ENCODE measurements at places on chromosomes 5 and 9.
A peak's percentile ranks its signal among the peaks of the same experiment; 100 is the strongest.

DNA sequence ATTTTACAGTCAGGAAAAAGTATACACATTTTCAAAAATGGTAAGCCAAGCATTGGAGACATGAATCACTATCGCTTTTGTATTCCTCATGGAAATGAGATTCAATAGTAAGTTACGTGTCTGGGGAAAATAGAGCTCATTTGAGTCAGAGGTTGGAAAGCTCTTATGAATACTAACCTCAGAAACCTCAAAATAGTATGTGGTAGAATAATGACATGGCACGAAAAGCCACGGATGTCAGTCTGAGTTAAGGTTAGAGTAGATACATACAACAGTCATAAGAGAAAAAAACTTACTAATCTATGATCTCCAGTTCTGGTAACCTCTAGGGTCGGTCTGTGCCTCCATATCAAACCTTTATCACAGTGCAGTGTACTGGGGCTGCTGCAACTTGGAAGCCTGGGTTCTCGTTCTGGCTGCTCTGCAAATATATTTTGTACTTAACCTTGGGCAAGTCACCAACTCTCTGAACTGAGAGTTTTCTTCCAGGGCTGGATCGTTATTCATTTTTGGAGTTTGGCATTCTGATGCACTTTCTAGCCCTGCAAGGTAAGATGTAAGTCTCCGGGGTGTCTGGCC, 31.8 kb downstream of the MAP1B start:
- DNase-seq: peak; percentile 89

DNA sequence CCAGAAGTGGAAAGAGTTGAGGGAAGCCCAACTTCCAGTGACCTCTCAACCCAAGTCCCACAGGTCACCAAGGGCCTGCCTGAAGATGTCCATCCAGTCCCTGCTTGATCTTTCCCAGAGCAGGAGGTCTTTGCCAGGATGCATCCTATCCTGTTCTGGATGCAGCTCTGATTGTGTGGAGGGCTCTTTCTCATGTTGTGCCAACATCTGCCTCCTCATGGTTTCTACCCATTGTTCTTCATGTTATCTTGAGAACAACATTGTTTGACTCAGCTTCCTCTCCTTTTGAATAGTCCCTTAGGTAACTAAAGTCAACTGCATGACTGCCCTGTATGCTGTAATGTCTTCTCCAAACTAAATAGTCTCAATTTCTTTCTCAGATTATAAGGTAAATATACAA, 169.3 kb downstream of the CCDC192 start:
- DNase-seq: no peak

- no peak for DNase-seq
Observed at GRCh38 chr5:64827703-64828102, 59.0 kb downstream of the CWC27 start.

- DNase-seq: no peak
Observed at GRCh38 chr9:22986556-22986955, 539.9 kb downstream of the DMRTA1 start.

- DNase-seq: no peak
Observed at GRCh38 chr5:76547891-76548524, 75.2 kb downstream of the F2RL2 start.

- no peak for DNase-seq
Observed at GRCh38 chr5:171629221-171629620, 156.4 kb upstream of the SMIM23 start.

DNA sequence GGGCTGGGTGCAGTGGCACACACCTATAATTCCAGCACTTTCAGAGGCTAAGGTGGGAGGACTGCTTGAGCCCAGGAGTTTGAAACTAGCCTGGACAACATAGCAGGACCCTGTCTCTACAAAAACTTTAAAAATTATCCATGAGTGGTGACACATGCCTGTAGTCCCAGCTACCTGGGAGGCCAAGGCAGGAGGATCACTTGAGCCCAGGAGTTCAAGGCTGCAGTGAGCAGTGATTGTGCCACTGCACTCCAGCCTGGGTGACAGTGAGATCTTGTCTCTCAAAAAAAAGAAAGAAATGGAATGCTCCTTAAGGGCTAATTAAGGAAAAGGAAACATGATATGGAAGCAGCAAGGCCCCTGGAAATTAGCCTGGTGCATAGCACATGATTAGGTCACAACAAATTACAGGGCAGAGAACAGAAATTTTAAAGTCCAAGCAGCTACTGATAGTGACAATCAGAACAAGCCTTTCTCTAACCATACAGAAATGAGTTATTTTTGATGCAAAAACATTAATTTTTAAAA, 19.5 kb downstream of the ANKH start:
- no peak for DNase-seq

- DNase-seq: no peak
Observed at GRCh38 chr9:117334101-117334500, 80.8 kb downstream of the ASTN2 start.

- peak; percentile 35 for DNase-seq
Observed at GRCh38 chr5:84642795-84643194, 258.1 kb upstream of the EDIL3 start.

DNA sequence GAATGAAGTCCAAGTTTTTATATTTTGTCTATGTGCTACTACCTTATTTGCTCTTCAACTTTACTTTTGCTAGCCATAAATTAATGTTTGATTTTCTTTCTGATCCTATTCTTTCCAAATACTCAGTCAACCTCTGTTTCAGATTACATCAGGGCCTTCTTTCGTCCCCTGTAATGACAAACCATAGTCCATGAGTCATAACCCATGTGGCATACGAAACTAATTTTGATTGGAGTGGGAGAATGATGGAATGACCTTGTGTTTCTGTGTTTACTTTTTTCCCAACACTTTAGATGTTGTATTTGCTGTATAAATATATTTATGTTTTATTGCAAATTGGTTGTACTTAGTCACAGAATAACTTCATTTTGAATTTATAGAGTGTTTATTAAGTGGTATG, 1043.1 kb downstream of the DTWD2 start:
- no peak for DNase-seq

- no peak for DNase-seq
Observed at GRCh38 chr9:14350754-14351153, 36.8 kb upstream of the NFIB start.

GRCh38 chr9:133235549-133236222, 26.6 kb upstream of the OBP2B start:
- no peak for DNase-seq

GRCh38 chr9:112135706-112136105, 39.4 kb downstream of the SUSD1 start:
- no peak for DNase-seq

GRCh38 chr5:179125789-179126505, 65.8 kb downstream of the ZNF354C start:
- DNase-seq: no peak

GRCh38 chr9:38285236-38285635, 107.3 kb upstream of the ALDH1B1 start:
- no peak for DNase-seq

- DNase-seq: no peak
Observed at GRCh38 chr5:133265257-133265656, 213.4 kb downstream of the HSPA4 start.

DNA sequence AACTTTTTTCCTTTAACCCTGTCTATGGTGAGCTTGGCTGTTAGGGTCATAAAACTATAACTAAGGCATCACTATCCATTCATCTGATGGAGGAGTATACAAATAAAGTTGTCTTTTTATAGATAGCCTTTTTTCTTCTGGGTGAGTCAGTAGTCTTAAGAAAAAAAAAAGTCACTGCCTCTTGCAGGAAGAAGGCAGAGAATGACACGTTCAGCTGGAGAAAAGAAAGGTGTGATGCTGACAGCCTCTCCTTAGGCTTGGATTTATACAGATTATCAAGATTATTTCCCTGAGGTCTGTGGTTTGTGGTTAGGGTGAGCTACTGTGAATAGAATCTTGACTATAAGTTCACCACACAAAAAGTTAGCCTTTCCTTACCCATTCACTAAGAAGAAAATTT, 23.0 kb downstream of the EPB41L4B start:
- no peak for DNase-seq

- DNase-seq: no peak
Observed at GRCh38 chr9:126838055-126838811, 22.2 kb upstream of the ZBTB34 start.

GRCh38 chr5:171094356-171094755, 214.7 kb upstream of the TLX3 start:
- DNase-seq: no peak

DNA sequence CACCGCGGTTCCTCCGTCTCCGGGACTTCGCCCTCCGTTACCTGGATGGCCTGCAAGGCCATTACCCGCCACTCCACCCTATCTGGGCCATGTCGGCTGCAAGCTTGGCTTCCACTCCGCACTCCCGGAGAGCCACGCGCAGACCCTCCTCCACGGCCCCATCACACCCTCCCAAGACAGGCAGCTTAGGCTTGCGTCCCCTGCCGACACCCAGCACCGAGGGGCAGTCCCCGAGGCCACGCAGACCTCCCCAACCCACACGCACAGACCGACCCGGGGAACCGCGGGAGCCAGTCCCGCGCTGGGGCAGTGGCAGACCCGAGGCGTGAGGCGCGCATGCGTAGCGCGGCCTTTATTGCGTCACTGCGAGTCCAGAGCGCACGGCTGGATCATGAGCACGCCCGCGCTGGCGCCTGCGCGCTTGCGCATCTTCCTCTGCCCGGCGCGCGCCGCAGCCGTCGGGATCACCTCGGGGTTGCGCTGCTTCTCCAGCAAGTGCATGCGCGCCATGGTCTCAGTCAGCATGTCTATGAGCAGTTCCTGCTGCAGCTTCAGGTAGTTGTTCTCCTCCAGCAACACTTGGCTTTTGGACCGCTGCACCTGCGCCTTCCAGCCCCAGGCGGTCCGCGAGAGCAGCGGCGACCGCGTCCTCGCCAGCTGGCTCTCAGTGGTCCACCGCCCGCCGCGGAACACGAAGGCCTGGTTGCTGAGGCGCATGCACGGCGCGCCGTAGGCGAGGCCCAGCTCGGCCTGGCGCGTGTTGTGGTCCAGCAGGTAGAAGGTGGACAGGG, 2.4 kb downstream of the CBY3 start:
- DNase-seq: peak; percentile 81

DNA sequence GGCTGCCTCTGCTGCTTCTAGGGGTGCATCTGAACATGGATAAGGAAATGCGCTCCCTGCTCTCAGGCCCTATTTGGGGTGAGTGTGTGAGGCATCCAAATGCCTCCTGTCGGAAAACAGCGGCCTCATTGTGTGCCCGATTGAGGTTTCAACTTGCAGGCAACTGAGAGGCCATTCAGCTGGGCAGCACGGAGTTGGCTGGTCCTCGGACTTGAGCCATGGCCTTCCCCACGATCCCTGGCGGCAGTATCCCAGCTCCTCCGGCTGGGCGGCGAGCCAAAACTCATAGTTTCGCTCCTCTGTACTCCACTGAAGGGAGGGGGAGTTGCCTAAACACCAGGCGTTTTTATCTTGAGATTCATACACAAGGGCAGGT, 597.3 kb upstream of the SGCD start:
- DNase-seq: no peak

DNA sequence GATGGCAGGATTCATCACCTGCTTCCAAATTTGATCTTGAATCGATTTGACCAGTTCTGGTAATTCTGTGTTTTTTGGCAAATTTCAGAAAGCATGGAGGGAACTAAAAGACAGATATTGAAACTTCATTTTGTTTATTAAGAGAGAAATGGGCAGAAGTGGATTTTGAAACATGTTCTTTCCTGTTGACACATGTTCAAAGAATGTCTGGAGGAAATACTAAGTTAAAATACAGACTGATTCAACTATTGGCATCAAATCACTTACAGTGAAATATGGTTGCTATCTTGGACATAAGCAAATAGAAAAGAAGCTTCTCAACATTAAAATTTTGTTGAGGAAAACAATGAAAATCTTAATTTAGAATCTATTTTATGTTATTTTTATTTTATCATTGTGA, 19.3 kb upstream of the GZMK start:
- DNase-seq: no peak

- no peak for DNase-seq
Observed at GRCh38 chr9:89748021-89748670, 143.3 kb downstream of the GADD45G start.

DNA sequence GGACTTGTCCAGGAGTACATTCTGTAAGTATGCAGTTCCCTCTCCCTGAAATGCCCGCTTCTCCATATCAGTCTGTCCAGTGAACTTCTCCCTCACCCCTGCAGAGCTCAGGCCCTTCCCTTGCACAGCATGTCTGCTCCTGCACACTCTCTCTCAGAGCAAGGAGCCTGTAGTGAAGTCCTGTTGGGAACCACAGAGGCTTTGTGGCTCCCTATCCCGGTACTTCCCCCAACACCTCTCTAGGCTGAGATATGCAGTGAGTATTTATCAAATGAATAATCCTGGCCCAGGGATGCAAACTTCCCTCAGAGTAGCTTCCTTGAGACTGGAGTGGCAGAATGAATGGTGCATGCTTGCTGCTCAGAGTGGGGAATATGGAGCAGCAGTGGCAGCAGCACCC, 48.8 kb downstream of the POC5 start:
- no peak for DNase-seq

- DNase-seq: no peak
Observed at GRCh38 chr9:110142868-110143481, 65.0 kb downstream of the C9orf152 start.

GRCh38 chr9:111986035-111986556, 89.5 kb downstream of the UGCG start:
- DNase-seq: no peak

DNA sequence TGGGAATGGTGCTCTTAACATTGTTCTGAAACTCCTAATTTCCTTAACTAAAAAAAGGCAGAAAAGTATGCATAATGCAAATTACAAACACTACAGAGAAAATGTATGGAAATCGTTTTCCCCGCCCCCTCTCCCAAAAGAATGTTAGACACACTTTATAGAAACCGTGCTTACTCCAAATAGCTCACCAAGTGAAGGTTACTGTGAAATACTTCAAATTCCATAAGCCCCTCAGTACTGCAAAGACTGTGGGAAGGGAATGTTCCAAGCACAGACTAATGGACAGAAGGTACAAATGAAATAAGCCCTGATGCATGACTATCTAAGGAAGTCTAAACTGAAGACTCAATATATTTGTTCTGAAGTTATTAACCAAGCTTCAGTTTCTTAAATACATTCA, 12.5 kb downstream of the MAPKAP1 start:
- DNase-seq: no peak

GRCh38 chr9:109624896-109625295, 126.8 kb upstream of the PTPN3 start:
- DNase-seq: no peak

DNA sequence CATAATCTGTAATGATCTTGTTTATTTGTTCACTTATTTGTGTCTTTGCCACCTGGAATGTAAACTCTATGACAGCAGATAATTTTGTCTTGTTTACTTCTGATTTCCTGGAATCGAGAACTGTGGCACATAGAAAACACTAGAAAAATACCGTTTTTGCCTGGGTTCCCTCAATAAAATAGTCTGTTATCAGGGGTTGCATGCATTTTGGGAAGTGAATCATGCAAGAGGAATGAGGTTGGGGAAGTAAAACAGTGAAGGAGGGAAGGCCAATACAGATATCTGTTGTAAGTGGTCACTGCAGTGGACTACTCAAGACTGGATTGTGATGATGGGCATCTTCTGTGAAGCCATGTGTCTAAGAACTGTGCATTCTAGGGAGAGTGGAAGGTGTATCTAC, 45.2 kb upstream of the IL6ST start:
- no peak for DNase-seq

- DNase-seq: no peak
Observed at GRCh38 chr9:14985419-14985818, 75.2 kb upstream of the FREM1 start.
